Temporal lobe (tissue), 4 donors: ENCODE measurements at places on chromosomes 6 and 20. TPM values are rescaled to one million over a fixed set of nuclear protein-coding genes. Genes with fewer than 3 reads are reported as not detected.

EFCAB8 gene
- not detected for total RNA-seq

COL19A1 gene
- total RNA-seq: 2.2 TPM

OPRL1 gene
- 8.4 TPM for total RNA-seq

ESR1 gene
- total RNA-seq: under 0.01 TPM

CAPN11 gene
- total RNA-seq: 0.25 TPM

NFATC2 gene
- 0.49 TPM for total RNA-seq

AIF1 gene
- 5.7 TPM for total RNA-seq

SLC44A4 gene
- total RNA-seq: not detected

KIAA1755 gene
- 2.5 TPM for total RNA-seq

TGM3 gene
- 0.25 TPM for total RNA-seq
